ENCODE measurements at places on chromosomes 13 and 19.

DNA sequence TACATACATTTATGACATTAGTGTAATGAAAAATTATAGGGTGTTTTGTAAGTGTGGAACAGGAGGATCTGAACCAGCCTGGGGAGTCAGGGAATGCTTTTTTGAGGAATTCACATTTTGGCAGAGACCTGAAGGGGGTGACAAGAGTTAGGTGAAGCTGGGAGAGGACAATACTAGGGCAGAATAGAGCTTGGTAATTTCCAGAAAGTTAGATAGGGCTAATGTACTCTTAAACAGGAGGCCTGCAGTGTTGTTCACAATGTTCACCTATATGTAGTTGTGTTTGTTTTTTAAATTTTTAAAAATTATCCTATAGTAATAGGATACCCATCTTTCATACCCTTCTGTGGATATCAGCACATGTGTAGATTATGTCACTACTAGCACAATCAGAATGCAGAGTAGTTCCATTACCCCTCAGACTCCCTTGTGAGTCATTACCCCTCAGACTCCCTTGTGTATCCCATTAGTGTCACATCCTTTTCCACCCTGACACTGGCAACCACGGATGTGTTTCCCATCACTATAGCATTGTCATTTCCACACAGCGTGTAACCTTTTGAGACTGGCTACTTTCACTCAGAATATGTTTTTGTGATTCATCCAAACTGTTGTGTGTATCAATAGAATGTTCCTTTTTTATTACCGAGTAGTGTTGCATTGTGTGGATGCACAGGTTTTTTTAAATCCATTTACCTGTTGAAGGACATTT is 43.1 kb downstream of the PCCA start:
- no peak for DNase-seq

- no peak for DNase-seq
Observed at GRCh38 chr19:3968556-3969434, 2.1 kb downstream of the DAPK3 start.

- no peak for DNase-seq
Observed at GRCh38 chr13:113239986-113240385, 30.6 kb downstream of the CUL4A start.

DNA sequence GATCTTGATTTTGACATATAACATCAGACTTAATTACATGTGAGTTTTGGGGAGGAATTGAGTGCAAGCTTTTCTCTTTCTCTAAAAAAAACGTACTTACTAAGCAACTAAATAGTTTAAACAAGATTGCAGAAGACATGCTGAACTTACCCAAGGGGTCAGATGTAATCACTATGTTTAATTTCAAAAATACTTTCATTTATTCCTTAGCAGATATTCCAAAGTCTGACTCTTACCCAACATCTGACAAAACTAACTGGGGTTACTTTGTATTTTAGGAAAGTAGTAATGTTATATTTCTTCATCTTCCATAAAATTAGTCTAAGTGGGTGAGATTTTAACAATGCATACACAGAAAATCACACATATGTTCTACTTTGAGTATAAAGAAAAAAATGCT is 270.2 kb downstream of the DNAJC15 start:
- DNase-seq, result no peak

GRCh38 chr13:108597943-108598342 is 31.5 kb upstream of the MYO16 start:
- no peak for DNase-seq

DNA sequence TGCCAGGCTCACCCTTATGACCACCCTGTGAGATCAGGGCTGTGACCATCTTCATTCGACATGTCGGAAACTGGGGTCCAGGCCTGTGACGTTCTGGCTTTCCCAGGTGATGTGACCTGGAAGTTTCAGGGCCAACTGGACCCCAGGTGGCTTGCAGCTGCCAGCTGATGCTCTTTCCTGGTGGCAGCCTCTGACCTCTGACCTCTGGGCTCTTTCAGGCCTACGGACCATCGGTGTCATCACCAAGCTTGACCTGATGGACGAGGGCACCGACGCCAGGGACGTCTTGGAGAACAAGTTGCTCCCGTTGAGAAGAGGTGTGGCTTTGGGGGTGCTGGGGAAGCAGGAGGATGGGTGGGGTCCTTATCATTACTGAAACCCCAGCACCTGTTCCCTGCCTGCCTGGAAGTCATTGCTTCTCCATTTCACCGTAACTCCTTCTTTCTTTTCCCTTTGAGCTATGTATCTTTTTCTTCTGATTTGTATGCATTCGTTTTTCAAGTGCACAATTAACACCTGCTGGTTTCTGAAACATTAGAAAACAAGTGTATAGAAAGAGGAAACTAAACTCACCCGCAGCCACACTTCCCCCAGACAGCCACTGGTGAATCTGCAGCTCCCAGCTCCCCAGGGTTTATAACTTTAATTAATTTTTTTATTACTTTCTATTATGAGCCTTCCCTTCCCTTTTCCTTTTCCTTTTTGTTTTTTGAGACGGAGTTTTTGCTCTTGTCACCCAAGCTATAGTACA is 58.9 kb downstream of the TMED1 start:
- DNase-seq, result no peak

Data from stimulated activated CD4-positive, alpha-beta T cell treated with anti-CD3 and anti-CD28 coated beads, Interleukin-15, amount 100 ng/mL, for 1 hour (primary cell).